Tibial nerve (tissue), 4 donors: ENCODE measurements at places on chromosomes 2 and 18. TPM values are rescaled to one million over a fixed set of nuclear protein-coding genes. Genes with fewer than 3 reads are reported as not detected.

DNA sequence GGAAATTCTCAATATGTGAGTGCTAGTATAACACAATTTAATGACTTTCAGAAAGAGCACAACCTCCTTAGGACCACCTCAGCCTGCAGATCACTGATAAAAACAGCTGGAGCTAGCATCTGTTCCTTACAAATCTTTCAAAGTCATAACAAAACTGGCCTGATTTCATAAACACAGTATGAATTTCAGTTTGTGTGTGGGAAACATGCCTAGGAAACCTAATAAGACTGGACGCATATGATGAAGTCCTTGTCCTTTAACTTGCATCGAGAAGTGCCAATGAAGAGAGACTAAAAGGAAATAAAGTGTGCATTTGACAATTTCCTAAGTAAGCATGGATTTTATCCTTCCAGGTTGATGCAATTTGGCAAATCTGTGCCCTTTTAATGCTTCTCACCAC, 74.1 kb upstream of the KLHL14 start:
- H3K4me1 ChIP-seq = no peaks in the 10 kb centered on the region
- no peak for DNase-seq
- H3K27ac ChIP-seq = no peak overlapping the region
- H3K4me3 ChIP-seq = no peak overlapping the region
- no peaks in the 10 kb centered on the region for H3K36me3 ChIP-seq

DNA sequence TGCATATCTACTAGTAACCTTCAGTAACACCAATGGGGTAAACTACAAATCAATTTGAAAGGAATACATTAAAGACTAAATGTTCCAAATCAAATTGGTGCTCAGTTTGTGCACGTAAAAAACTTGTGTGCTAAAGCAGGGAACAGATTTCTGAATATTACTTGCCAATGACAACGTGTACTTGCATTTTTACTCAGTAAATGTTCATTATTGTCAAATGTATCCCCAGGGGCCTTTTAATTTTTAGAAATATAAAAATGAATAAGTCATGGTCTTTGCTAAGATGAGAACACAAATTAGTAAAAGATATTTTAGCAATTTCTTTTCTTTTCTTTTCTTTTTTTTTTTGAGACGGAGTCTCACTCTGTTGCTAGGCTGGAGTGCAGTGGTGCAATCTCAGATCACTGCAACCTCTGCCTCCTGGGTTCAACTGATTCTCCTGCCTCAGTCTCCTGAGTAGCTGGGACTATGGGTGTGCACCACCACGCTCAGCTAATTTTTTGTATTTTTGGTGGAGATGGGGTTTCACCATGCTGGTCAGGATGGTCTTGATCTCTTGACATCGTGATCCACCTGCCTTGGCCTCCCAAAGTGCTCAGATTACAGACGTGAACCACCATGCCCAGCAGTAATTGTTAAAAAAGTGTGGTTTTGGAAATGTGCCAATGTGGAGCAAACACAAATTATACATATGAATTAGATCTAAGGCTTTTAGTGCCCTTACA, 52.6 kb downstream of the PMAIP1 start:
- no peak overlapping the region for H3K27ac ChIP-seq
- H3K27me3 ChIP-seq = no peaks in the 10 kb centered on the region
- no peaks in the 10 kb centered on the region for H3K4me1 ChIP-seq
- H3K36me3 ChIP-seq = no peaks in the 10 kb centered on the region
- no peak for DNase-seq

HJURP gene
- total RNA-seq = 0.60 TPM

DNA sequence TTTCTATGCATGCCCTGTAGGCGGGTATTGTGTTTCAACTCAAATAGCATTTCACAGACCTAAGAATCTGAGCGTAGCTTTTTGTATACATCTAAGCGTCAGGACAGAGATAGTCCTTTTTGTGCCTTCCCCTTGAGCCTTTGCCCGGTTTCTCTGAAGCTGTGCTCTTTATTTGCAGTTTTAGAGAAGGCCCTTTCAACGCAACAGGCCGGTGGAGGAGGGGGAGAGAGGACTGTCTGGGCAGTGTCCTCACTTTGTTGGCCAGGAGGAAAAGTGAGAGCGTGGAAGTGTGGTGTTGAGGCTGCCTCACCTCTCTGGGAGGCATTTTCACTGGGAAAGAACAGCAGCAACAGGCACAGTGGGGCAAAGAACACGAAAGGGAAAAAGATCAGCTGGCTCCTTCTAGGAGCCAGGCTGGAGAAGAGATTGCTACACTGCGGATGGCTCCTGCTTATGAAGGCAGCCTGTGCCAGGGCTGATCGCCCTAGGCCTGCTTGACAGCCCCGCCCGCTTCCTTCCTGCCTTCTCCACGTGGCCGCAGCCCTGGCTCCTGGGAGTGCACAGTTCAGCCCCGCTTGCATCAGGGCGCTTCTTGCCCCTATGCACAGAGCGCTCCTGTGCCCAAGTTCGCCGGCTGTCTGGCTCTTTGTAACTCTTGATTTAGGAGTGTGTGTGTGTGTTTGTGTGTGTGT, 195.6 kb upstream of the POU3F3 start:
- H3K36me3 ChIP-seq = no peaks in the 10 kb centered on the region
- no peak for DNase-seq
- H3K4me1 ChIP-seq = no peaks in the 10 kb centered on the region
- H3K27me3 ChIP-seq = peaks cover 21% of the 10 kb centered on the region

GRCh38 chr2:46239847-46240181, 57.4 kb upstream of the EPAS1 start:
- DNase-seq = no peak
- H3K27me3 ChIP-seq = no peaks in the 10 kb centered on the region
- H3K4me1 ChIP-seq = no peaks in the 10 kb centered on the region
- no peaks in the 10 kb centered on the region for H3K36me3 ChIP-seq

MYO7B gene
- 0.30 TPM for total RNA-seq

- H3K36me3 ChIP-seq = no peaks in the 10 kb centered on the region
- no peak for DNase-seq
- no peak overlapping the region for H3K4me3 ChIP-seq
- H3K4me1 ChIP-seq = no peaks in the 10 kb centered on the region
Measured at GRCh38 chr2:26758790-26759321, 5.2 kb upstream of the SLC35F6 start.

DNA sequence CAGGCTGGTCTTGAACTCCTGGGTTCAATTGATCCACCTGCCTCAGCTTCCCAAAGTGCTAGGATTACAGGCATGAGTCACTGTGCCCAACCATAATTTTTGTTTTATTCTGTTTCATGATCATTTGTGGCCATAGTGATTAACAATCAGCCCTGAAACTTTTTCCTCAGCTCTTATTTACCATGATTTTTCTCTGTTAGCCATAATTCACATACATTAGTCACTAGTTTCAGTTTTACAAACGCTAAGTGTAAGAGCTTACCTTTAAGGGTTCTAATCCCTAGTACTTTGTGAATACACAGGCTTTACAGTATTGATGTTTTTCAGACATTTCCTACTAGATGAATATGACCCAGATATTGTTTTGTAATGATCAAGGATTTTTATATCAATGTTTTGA, 216.1 kb downstream of the DPP4 start:
- H3K4me3 ChIP-seq = no peak overlapping the region
- no peak overlapping the region for H3K27ac ChIP-seq
- no peak for DNase-seq
- H3K27me3 ChIP-seq = no peaks in the 10 kb centered on the region

CAPN14 gene
- total RNA-seq = not detected

DNA sequence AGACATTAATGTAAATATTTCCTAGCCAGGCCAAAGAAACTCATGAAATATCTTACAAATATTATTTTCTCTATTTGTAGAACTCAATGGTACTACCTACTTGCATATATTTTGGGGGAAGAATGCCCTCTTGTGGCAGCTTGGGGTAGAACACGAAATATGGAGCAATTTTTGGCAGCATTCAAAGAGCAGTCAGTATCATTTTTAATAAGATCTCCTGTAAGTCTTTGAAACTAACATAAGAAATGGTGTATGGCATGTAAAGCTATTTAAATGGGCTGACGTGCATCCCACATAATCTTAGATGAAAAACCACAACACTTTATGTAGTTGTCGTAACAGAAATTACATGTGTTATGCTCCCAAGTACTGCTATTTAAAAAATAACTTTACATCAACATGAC, 62.3 kb upstream of the CCDC195 start:
- no peak overlapping the region for H3K4me3 ChIP-seq
- H3K27ac ChIP-seq = no peak overlapping the region
- H3K27me3 ChIP-seq = no peaks in the 10 kb centered on the region
- DNase-seq = peak; percentile 80
